ENCODE measurements at places on chromosomes 2 and 18.
A peak's percentile ranks its signal among the peaks of the same experiment; 100 is the strongest.

GRCh38 chr2:100247256-100248043, 74.9 kb downstream of the LONRF2 start:
- DNase-seq: no peak

DNA sequence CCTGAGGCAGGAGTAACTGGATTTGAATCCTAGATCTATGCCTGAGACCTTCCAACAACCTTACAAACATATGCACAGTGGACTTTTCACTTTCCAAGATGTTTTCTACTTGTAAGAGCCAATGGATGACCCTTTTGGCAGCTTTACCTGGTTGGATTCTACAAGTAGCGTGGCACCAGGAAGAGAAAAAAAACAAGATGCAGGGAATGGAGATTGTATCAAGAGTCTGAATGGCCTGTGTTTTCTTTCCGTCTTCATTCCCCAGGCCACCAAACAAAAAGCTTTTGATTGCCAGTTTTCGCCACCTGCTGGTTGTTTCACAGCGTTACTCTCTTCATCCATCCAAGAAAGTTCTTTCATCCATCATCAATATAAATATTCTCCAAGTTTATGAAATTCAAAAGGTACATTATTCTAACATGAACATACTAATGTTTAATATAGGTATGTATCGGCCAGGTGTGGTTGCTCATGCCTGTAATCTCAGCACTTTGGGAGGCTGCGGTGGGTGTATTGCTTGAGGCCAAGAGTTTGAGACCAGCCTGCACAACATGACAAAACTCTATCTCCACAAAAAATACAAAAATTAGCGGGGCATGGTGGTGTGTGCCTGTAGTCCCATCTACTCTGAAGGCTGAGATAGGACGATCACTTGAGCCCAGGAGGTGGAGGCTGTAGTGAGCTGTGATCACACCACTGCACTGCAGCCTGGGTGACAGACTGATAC, 3.5 kb upstream of the BCL2 start:
- DNase-seq: peak; percentile 43

GRCh38 chr2:12433626-12433990, 283.1 kb upstream of the TRIB2 start:
- DNase-seq: no peak

- no peak for DNase-seq
Measured at GRCh38 chr2:134582547-134582899, 136.3 kb downstream of the TMEM163 start.

- DNase-seq: no peak
Measured at GRCh38 chr2:143705108-143705707, 576.0 kb downstream of the ARHGAP15 start.

DNA sequence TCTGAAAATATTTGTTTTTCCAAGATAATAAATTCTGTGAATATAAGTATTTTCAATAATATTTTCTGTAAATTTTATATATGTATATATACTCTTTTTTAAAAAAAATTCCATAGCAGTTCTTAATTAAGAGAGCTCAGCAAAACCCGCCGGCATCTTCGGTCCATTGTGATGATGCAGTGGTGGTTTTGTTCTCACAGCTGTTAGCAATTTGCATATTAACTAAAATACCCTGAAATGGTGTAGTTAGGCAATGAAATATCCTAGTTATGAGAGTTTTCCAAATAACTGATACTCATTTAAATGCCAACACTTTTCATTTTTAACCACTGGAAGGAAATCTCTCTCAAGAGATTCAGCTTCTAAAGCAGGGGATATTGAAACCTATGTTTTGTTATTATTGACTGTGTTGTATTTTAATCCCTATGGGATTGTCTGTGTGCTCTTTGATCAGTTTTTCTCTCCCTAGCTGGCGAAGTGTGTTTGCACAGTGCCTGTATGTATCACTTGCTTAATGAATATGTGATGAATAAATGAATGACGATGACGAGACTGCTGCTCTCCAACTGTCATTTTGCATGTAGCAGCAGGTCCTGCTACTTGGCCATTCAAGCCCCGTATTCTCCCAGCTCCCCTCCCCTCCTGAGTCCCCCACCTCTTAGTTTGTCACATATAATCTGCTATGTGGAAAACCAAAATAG, 42.4 kb downstream of the PSMG2 start:
- DNase-seq: no peak

GRCh38 chr2:11896386-11896785, 150.0 kb downstream of the LPIN1 start:
- no peak for DNase-seq

GRCh38 chr2:126722546-126722945, 66.6 kb downstream of the GYPC start:
- DNase-seq: no peak

- no peak for DNase-seq
Measured at GRCh38 chr18:11747731-11748130, 58.7 kb downstream of the GNAL start.

- DNase-seq: no peak
Measured at GRCh38 chr2:55961318-55961911, 37.8 kb upstream of the EFEMP1 start.

- DNase-seq: no peak
Measured at GRCh38 chr2:85924522-85924921, 35.7 kb upstream of the ST3GAL5 start.

- DNase-seq: no peak
Measured at GRCh38 chr2:177138823-177139222, 73.8 kb upstream of the HNRNPA3 start.

GRCh38 chr2:235025800-235026536, 74.2 kb downstream of the SH3BP4 start:
- DNase-seq: peak; percentile 63

- no peak for DNase-seq
Measured at GRCh38 chr2:152047824-152048471, 50.9 kb downstream of the CACNB4 start.

DNA sequence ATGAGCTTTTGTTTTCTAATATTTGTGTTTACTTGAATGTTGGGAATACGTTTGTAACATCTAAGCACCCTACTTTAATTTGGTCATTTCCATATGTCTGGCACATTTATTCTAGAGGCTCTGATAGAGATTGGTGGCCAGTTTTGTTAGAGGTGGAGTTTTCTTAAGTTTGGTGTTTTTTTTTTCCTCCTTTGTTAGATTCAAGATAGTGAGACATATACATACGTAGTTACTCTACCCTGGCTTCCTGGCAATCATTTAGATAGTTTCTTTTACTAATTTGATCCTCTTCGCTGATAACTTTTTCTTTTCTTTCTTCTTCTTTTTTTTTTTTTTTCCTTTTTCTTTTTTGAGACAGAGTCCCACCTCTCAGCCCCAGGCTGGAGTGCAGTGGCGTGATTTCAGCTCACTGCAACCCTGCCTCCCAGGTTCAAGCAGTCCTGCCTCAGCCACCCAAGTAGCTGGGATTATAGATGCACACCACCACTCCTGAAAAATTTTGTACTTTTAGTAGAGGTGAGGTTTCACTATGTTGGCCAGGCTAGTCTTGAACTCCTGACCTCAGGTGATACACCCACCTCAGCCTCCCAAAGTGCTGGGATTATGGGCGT, 26.6 kb downstream of the SMCHD1 start:
- DNase-seq: no peak

DNA sequence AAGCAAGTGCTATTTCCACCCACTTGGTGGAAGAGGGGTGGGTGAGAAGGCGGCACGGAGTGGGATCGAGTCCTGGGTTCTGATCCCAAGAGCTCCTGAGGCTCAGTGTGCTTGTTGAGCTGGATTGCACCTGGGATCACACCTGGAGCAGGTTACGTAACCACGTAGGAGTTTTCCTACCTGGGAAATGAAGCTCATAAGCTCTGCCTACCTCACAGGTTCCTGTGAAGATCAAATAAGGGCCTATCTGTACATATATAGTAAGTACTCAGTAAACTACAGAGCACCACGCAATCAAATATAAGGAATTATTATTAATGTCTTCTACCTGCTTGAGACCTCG, 11.0 kb downstream of the NPC1 start:
- DNase-seq: no peak

GRCh38 chr2:226623587-226624368, 175.8 kb downstream of the IRS1 start:
- DNase-seq: no peak

DNA sequence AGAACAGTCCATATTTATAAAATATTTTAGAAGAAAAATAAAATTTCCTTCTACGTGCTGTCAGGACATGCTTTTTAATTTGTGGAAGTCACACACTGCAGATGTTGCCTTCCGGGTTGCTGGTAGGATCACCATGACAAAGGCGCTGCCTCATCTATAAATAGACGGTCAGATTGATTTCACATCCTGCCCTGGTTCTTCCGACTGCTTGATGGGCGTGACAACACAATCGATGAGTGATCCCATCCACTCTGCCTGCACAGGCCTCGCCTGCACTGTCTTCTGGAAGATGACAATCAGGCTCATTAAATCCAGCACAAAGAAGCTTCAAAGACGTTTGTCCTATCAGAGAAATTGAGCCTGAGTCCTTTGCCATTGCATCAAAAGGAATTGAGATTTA, 318.9 kb upstream of the TRIB2 start:
- DNase-seq: no peak

Data from H54 (cell line).